ENCODE measurements at places on chromosomes 13 and 19.

GRCh38 chr19:17248011-17248776, 2.5 kb upstream of the NR2F6 start:
- DNase-seq, result no peak

- DNase-seq, result no peak
Observed at GRCh38 chr19:23481043-23481442, 85.8 kb upstream of the ZNF91 start.

- peak; percentile 66 for DNase-seq
Observed at GRCh38 chr13:66574606-66575005, 655.5 kb downstream of the PCDH9 start.

- DNase-seq, result peak; percentile 93
Observed at GRCh38 chr19:56314381-56315076, at the start of gene ZSCAN5A. Gene ZSCAN5A, minus strand, starts transcription at chr19:56314839. Its CDS starts 89,793 bp downstream, at chr19:56225046.

DNA sequence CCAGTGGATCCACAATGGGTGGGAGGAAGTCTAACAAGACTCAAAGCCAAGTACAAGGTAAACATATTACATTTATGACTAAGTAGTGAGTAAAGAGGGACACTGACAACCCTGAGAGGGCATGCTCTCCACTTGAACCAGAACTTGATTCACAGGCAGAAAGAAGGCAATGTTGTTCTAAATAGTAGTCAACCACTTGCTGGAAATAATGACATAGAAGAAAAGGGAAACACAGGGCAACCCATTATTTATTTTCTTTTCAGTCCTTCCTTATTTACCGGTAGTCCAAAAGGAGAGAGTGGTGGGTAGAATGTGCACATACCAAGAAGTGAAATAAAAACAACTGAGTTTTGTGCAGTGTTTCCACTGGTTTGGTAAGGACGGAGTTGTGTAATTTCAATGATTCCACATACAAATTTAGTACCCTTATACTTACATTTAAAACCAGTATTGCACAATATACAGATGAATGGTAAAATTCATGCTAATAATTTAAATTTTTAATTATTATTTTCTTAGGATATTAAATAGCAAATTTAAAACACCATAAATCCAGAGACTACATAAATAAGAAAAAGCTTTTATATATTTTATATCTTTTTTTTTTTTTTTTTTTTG, 65.9 kb downstream of the ENOX1 start:
- peak; percentile 29 for DNase-seq

GRCh38 chr13:24128962-24129361, 31.6 kb upstream of the SPATA13 start:
- DNase-seq, result no peak

- peak; percentile 28 for DNase-seq
Observed at GRCh38 chr19:4390017-4390566, 10.3 kb downstream of the SH3GL1 start.

- DNase-seq, result no peak
Observed at GRCh38 chr13:71770710-71771109, 96.3 kb downstream of the DACH1 start.

DNA sequence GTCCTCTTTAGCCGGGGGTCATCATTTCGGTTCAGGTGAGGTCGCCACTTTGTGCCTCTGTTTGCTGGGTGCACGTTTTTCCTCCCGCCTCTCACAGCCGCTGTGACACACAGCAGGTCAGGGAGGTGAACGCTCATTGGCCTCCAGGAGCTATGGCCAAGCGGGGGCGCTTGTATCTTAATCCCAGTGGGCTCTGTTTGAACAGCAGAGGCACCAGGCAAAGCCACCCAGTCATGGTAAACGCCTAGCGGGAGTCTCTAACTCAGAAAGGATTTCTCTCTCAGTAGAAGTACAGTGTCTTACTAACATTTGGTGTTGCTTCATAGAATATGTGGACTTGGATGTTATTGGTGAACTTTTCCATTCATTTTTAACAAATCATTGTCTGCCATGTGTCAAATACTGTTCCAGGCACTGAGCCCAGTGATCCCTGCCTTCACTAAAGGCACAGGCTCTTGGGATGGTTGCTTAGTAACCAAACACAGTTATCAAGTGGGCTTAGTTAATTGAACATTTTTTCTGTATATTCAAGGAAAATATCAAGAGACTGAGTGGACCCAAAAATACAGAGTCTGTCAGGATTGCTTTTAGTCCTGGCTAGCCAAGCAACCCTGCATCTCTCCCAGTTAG, 186.7 kb downstream of the STK24 start:
- DNase-seq, result no peak

GRCh38 chr13:82758044-82758443, 1124.2 kb downstream of the SLITRK1 start:
- peak; percentile 30 for DNase-seq

DNA sequence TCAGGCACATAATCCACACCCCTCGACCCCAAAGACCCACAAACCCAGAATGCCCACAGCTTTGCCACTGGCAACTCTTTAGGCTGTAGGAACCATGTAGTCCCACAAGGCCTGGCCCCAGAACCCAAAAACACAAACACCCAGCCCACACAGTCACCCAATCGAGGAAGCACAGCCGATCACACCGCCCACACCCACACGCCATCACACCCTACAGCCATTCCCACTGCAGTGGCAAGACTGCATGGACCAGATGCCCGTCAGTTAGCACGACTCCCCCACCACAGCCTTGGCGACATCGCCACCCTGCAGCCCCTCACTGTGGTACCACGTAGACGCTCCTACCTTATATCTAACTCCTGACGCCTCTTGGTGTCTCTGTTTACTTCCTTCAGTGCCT, 24.0 kb upstream of the MEIS3 start:
- DNase-seq, result no peak

- DNase-seq, result peak; percentile 90
Observed at GRCh38 chr13:41696163-41697003, 239.0 kb downstream of the RGCC start.

GRCh38 chr19:32651729-32652140, 23.2 kb downstream of the ANKRD27 start:
- DNase-seq, result no peak

DNA sequence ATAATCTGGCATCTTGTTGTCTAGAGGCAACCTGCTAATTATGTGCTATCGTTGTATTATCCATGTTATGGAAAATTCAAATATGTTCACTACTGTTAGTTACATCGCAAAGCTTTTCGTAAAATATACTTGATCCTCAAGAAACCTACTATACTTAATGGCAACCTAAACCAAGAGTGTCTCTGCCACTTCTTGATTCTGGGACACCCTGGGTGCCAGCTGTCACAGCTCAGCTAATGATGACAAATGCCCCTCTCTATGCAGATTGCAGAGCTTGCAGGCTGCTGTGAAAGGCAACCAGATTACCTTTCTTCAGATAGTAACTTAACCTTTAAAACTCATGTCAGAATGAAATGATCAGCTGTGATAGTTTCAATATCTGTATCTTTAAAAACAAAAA, 8.9 kb upstream of the MAB21L1 start:
- DNase-seq, result no peak

- DNase-seq, result no peak
Observed at GRCh38 chr13:103358255-103358932, 292.2 kb upstream of the SLC10A2 start.

GRCh38 chr13:110251193-110251819, 55.7 kb downstream of the COL4A1 start:
- no peak for DNase-seq

GRCh38 chr13:113544071-113544891, 40.3 kb upstream of the TFDP1 start:
- DNase-seq, result no peak

DNA sequence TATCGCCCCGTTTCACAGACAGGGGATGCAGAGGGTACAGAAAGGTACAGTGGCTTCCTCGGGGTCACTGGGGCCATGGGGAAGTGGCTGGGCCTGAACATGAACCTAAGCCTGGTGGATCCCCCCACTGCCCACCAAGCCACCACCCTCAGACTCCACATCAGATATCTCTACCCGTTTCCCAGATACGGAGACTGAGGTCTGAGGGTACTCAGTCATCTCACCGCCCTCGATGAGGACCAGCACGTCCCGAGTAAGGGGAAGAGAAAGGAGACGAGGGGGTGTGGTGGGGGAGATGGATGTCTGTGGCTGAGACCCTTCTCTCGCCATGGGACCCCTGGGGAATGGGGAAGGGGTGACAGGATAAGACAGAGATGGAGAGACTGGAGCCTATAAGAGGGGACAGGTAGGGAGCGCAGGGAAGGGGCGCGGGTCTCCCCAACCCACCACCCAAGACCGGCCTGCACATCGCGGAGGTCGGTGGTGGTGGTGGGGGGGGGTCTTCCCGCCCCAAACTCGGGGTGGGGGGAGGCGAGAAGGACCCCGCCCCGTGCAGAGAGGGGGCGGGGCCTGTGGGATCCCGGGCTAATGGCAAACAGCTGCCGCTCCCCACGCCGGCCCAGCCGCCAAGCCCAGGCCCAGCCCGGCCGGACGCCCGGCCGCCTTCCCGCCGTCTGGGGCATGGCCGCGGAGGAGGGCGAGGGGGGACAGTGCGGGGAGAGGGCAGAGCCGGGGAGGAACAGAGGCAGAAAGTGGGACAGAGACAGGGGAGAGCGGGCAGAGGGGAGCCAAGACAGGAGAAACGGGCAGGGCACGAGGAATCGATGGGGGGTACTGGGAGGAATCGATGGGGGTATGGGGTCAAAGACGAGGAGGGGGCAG, 698 bp downstream of the KANK2 start:
- peak; percentile 56 for DNase-seq

DNA sequence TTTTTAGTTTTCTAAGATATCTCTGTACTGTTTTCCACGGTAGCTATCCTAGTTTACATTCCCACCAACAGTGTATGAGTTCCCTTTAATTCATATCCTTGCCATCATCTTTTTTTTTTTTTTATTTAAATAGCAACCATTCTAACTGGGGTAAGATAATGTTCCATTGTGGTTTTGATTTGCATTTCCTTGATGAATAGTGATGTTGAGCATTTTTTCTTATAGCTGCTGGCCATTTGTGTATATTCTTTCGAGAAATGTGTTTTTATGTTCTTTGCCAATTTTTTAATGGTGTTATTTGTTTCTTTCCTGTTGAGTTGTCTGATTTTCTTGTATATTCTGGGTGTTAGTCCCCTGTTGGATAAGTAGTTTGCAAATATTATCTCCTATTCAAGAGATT, 454.8 kb downstream of the DACH1 start:
- no peak for DNase-seq

- no peak for DNase-seq
Observed at GRCh38 chr13:79645569-79645968, 164.6 kb downstream of the NDFIP2 start.

- no peak for DNase-seq
Observed at GRCh38 chr13:23716401-23716800, 146.2 kb downstream of the TNFRSF19 start.

GRCh38 chr13:39406688-39407087, 196.3 kb downstream of the LHFPL6 start:
- no peak for DNase-seq

GRCh38 chr19:44367024-44367423, 10.5 kb upstream of the ZNF112 start:
- DNase-seq, result peak; percentile 16

DNA sequence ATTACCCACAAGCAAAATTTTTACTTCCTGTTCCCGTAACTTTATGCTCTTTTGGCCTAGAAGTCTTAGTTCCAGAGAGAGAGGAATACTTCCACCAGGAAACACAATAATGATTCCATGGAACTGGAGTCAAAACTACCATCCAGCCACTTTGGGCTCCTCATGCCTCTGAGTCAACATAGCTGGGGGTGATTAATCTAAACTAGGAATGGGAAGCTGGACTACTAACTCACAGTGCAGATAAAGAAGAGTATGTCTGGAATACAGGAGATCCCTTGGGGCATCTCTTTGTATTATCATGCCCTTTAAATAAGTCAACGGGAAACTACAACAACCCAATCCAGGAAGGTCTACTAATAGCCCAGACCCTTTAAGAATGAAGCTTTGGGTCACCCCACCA, 8.9 kb upstream of the ELF1 start:
- DNase-seq, result peak; percentile 43

- DNase-seq, result no peak
Observed at GRCh38 chr13:99356012-99356261, 48.7 kb upstream of the GPR183 start.

- DNase-seq, result no peak
Observed at GRCh38 chr19:1132552-1133383, 29.0 kb downstream of the GPX4 start.

- no peak for DNase-seq
Observed at GRCh38 chr13:78832461-78832860, 173.5 kb upstream of the OBI1 start.

GRCh38 chr19:14434543-14435319, 1.6 kb downstream of the PKN1 start:
- peak; percentile 76 for DNase-seq

- peak; percentile 15 for DNase-seq
Observed at GRCh38 chr13:80336370-80336769, 4.6 kb downstream of the SPRY2 start.

GRCh38 chr13:49840266-49840665, 47.8 kb upstream of the KPNA3 start:
- DNase-seq, result no peak

DNA sequence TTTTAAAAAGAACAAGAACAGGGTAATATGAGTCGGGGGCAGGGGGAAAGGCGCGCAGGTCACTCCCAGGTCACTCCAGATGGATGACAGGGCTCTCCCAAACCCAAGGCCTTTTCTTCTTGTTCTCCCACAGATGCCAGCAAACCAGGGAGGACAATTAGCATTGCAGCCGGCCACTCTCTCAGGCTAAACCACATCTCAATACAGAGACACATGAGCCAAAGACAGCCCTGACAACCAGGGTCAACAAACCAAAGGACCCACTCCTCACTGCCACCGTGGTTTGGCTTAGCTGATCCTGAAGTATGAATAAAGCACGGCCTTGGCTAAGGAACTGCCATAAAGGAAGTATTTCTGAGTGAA, 47.3 kb downstream of the LATS2 start:
- no peak for DNase-seq

DNA sequence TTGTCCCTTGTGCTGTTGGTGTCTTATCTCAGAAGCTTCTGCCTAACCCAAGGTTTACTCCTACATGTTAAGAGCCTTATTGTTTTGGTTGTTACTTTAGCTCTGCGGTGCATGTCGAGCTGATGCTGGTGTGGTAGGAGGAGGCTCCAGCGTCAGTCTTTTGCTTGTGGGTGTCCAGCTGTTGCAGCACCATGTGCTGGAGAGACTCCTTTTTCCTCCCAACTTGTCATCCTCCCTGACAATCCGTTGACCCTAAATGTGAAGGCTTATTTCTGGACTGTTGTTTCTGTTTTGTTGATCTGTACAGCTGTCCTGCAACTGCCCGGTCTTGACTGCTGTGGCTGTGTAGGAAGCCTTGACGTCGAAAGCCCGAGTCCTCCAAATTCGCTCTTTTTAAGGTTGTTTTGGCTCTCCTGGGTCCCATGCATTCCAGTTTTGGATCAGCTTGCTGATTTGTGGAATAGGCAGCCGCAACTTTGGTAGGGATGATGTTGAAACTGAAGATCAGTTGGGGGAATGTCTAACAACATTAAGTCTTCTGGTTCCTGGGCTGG, 15.3 kb downstream of the NAXD start:
- no peak for DNase-seq

GRCh38 chr19:35216016-35216832, 12.3 kb downstream of the FAM187B start:
- DNase-seq, result peak; percentile 23
